Astrocyte of the cerebellum (primary cell): ENCODE measurements at places on chromosomes 1 and 21.

DNA sequence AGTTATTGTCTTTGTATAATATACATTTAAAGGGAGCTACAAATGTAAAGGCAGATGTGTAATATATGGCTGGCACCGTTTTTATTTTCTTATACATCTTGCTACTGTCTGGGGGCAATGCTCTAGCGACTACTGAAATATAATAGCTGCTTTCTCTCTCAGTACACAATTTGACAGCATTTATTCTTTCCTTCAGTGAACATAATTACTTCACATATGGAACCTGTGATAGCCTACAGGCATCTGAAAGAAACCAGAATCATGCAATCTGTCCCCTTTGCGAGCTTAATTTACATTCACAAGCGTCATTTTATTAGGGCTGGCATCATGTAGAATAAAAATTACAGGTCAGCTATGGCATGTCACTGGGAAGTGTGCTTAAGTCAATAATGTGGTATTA lies 557.5 kb upstream of the PTBP2 start:
- DNase-seq, result no peak

DNA sequence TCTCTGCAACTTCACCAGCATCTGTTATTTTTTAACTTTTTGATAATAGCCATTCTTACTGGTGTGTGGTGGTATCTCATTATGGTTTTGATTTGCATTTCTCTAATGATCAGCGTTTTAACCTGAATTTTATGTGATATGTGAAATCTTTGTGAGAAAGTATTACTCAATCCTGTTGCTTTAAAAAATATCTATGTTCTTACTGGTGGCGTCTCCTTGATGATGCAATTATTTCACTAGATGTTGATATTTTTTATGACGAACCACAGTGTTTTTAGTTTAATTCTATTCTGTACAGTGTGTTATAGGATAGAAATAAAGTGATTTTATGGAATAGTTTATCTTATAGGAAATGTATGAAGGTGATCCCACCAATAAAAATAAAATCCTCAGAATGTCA lies 54.7 kb upstream of the GPR88 start:
- DNase-seq, result no peak

DNA sequence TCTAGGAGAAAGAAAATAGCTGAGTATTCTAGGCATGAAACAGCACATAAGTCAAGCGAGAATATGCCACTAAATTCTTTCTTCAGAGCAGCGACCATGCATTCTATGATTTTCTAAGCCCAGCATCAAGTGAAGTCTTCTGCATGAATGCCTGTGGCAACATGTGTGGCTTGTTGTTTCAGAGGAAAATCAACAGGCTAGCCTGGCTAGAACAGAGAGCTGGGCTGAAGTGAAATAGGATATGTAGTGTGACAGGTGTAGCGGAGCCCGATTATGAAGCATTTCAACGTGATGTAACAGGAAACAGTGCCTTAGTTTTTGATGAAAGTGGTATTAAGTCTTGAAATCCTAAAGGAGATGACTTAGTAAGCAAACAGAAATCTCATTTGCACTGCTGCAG lies 7.0 kb downstream of the CSDE1 start:
- DNase-seq, result no peak

DNA sequence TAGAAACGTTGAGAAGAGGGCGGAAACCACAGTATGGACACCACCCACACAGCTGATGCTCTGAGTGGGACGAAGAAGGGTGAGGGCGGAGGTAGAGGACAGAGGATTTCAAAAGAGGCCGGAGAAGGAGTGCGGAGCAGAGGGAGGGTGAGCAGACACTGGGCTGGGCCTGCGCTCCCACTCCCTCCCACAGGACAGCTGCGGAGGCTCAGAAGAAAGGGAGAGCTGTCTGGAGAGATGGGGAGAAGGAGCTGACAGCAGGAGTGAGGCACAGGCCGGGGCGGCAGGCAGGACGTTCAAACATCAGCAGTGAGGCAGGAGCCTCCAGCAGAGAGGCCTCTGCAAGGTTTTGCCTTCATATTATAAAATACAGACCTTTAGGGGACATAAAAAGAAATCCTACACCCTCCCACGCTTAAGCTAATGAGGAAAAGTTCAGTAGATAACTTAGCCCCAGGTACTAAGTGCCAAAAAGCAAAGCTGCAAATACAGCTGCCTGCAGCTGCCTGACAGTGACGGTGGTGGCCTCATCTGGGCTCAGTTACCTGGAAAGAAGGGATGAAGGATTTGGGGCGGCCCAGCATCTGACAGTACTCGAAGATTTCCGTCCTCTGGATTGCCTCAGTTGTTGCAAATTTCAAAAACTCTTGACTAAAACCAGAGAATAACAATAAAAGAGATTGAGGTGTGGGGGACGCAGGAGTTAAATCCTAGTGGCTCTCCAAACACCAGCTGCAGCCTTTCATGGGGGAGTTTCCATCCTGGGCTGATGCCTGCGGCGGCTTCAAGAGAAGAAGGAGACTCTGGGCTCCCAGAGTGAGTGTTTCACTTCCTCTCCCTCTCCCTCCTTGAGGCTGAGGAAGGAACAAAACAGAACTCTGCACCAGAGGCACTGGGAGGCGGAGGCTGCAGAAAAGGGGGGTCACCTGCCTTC lies 25.6 kb downstream of the SEC16B start:
- no peak for DNase-seq

- DNase-seq, result no peak
Observed at GRCh38 chr1:198837278-198838021, 198.6 kb downstream of the PTPRC start.

DNA sequence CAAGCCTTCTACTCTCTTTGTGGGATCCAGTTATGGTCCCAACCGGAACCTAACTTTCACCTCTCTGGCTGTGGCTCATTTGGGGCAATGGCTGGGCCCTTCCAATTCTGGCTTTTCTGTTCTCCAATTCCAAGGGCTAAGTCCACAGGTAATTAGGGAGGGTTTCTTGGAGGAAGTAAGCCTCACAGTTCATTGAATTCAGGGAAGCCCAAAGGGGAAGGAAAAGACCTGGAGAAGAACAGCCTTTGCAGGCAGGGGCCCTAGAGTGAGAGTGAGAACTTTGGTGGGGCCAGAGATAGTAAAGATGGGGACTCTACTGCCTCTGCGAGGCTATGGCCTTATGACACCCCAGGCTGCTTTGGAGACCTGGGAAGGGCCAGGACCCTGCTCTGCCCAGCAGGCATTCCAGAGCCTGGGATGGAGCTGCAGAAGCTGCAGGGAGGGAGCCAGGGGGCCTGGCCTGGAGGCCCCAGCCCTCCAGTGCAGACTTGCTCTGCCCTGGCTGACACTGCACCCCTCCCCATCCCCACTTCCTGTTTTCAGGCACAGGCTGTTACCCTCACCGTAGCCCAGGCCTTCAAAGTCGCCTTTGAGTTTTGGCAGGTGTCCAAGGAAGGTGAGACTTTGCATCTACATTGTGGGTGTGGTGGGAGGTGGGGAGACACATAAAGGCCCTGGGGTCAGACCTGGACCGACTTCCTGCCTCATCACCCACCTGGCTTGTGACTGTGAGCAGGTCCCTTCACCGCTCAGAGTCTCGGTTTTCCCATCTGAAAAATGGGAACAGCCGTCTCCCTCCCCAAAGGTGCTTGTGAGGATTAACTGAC lies 18.9 kb downstream of the LDLRAP1 start:
- DNase-seq, result no peak

DNA sequence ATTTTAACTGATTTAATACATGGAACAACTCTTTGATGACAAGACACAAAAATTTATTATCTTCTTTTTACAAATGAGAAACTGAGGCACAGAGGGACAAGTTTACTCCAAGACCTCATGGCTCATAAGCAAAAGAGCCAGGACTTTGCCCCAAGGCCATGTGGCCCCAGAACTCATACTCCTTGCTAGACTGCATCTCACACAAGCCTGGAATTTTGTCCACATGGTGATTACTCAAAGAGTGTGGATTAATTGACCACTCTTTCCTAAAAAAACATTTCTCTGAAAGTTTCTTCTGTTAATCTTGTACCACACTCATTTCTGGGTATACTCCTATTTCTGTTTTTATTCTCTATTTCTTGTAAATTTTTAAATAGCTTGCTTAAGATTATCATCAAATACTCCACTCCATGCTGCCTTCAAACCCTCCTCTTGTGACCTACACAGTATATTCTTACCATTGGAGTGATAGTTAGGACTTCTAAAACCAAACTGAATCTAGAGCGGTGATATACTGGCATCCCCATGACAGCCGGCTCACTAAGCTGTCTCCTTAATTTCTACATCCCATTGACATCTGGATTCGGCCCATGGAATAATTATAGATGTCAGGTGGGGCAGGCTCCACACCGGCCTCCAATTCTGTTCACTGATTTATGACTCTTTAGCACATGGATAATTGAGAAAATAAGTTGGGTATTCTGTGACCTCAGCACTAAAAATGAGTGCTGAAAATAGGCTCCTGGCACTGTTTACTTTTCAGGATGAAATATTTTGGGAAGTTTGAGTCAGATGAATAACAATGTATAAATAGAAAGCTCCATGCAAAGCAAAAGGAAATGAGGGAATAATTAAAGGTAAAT lies 16.1 kb downstream of the RGS4 start:
- DNase-seq, result no peak

DNA sequence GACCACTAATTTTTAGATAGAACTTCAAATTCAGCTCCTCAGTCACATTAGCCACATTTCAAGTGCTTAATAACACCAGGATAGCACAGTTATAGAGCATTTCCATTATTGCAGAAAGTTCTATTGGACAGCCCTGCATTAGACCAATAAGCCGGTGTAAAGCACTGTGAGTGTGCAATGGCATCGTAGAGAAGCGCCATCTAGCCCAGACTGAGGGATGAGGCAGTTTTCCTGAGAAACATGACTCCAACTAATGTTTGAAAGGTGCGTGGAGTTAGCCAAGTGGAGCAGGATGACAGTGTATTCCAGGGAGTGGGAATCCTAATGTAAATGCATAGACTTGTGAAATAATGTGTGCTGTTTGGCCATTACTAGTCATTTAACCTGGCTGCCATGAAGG lies 7.7 kb downstream of the RPE65 start:
- no peak for DNase-seq

- no peak for DNase-seq
Observed at GRCh38 chr1:36092166-36092797, 3.6 kb downstream of the ADPRS start.

- DNase-seq, result no peak
Observed at GRCh38 chr1:160850993-160851392, 11.7 kb downstream of the CD244 start.
